ENCODE measurements at places on chromosomes 7 and 10.

DNA sequence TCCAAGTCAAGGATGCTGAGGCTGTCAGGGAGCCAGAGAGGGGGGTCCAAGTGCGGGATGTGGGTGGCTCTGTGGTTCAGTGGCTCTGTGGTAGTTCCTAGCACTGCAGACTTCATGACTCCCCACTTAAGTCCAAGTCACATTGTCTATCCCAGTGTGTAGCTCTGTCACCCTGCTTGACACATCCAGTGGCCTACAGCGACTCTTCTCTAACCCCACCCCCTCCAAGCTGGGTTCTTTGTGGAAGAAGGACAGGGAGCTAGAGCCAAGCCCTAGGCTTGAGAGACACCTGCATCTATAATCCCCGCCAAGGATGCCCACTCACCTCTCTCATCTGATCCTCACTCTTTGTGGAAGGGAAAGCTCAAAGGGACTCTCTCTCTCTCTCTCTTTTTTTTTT lies 57.6 kb downstream of the ADCYAP1R1 start:
- no peak for DNase-seq

DNA sequence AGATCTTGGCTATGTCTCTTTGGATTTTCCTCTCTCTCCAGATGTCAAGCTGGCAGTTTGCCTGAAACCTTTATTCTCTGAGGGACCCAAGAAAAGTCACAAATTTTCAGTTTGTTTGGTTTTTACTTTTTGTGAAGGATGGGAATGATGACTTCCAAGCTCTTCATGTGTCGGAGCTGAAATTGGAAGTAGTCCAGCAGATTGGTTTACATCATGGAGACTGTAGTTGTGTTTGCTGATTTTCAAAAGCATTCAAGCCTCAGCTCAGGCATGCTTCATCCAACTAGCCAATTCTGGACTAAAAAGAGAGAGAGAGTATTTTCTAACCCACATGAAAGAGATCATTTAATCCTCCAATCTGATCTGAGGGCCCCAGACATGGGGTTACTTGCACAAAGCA lies 326.2 kb upstream of the AUTS2 start:
- DNase-seq: no peak

- DNase-seq: no peak
Observed at GRCh38 chr10:15737656-15738055, 17.9 kb upstream of the ITGA8 start.

GRCh38 chr7:121620953-121621606 lies 225.0 kb upstream of the FAM3C start:
- no peak for DNase-seq

GRCh38 chr10:49739426-49739825 lies 22.7 kb downstream of the OGDHL start:
- no peak for DNase-seq

DNA sequence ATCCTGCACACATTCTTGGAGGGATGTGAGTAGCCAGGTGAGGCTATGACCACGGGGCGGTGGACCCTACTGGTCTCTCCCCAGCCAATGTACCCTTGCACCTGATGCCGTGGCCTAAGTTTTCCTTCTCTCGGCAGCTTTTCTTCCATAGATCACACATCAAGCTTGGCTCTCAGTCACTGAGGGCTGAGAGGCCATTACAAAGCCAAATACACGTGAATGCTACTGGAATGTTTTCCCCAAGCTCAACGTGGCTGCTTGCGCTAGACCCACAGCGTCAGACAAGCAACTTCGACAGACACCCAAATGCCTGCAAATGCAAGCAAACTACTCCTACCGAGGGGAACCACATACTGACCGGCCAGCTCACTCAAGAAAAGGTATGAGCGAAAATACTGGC lies 83.1 kb downstream of the PRPF18 start:
- DNase-seq: no peak

DNA sequence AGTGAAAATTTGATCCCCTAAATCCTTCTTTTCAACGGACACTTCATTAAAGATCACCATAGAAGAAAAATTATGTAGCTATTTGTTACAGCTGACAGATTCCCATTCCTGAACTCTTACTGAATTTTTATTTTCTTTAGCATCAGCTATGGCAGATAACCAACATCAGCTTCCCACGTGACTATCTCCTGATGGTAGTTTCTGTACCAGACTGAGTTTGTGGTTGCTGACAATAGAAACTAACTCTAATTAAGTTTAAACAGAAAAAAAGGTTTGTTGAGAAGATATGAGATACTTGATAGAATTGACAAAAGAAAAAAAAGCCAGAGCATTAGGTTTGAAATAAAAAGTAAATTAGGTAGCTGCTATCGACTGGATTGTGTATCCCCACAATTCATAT lies 101.8 kb downstream of the DYNC1I1 start:
- no peak for DNase-seq

DNA sequence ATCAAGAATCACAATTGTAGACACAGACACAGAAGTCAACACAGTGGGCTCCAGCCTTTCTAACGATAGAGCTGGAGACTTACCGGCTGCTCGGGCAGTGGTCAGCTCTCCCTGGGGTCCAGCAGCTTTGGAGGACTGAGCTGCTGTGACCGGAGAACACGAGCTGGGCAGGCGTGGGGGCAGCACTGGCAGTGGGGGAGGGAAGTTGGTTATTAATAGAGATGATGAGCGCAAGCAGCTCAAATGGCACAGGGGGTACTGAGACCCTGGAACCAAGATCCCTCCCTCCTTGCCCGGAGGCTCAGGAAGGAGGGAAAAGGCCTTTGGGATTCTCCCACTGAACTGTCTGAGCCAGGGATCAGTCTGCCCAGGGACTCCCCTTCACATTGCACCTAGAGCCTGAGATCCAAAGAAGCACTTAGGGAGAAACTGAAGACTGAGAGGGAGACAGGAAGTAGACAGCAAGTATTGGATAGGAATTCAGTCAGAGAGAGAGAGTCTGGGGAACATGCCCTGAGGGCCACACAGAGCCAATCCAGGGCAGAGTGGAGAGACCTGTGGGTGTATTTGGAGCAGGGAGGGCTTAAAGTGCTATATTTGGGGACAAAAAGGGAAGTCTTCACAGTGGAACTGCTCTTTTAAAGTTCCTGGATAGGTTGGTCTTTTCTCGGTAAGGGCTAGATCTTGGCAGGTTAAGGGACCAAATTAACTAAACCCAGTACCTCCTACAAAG lies at the start of gene MYOZ1:
TSS of gene MYOZ1 (minus strand) at position 147 of the 733 bp plus-strand sequence. CDS start 1,457 bp downstream, outside the sequence.
- no peak for DNase-seq

DNA sequence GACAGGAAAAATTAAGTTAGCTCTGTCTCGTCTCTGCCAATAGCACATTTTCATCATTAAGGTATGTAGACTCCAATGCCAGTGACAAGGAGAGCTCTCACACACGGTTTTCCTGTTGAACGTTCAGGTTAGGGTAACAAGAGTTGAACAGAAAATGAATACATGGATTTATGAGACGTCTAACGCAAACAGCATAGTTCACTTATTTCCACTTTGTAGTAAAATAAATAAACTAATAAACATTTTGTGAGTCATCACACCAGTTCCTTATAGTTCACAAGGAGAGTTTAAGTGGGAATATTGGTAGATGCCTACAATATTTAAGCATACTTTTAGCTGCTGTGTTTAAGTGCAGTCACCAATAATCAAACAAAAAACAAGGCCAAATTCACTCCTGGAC lies 21.1 kb downstream of the DRGX start:
- no peak for DNase-seq

DNA sequence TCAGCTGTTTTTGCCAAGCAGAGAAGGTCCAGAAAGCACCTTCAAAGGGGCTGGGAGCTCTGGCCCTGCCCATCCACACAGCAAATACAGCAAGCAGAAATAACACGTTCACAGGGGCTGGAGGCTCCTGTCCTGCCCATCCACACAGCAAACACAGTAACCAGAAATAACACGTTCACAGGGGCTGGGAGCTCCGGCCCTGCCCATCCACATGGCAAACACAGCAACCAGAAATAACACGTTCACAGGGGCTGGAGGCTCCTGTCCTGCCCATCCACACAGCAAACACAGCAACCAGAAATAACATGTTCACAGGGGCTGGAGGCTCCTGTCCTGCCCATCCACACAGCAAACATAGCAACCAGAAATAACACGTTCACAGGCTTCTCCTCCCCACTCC lies 558.1 kb downstream of the PTPRN2 start:
- DNase-seq: no peak

- DNase-seq: no peak
Observed at GRCh38 chr7:53315981-53316380, 280.5 kb downstream of the POM121L12 start.

DNA sequence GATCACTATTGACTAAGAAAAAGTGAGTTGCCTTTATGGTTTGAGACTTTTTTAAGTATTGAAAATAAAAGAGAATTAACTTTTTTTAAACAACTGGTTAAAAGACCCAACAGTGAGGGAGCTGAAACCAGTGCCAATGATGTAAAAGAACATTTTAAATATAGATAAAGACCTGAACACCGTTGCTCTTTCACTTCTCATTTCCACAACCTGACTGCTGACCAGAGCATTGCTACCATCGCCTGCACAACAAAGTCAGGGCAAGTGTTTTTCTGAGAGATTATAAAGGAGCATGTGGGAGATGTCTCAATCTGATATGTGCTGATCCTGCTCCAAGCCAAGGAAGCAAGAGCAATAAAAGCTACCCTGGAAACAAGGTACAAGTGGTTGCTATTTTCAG lies 34.7 kb downstream of the IMMP2L start:
- no peak for DNase-seq

DNA sequence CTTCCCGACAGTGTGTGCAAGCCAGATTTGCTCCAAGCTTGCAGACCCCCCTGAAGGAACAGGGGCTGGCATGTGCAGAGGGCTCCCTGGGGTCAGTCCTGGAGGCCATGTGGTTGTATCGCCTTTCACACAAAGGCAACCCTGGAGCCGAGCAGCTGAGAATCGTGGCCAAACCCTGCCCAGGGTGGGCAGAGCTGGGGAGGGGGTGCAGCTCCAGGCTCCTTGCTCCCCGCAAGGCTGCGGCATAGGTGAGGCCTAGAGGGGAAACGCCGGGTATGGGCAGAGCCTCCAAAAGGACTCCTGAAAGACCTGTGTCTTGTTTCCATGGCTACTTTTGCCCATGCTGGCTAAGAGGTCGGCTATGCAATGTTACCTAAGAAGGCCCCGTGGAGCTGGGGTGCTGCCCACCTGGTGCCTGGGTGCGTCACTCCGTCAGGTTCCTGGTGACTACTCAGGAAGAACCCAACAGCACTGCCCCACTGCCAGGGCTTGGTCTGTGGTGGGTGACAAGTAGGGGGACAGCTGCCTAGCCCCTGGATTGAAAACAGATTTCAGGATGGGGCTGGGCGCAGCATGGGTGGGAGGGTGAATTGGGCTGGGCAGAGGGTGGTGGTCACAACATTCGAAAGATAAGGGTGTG lies 171.0 kb upstream of the SHH start:
- no peak for DNase-seq

GRCh38 chr10:108078263-108078662 lies 913.8 kb upstream of the SORCS1 start:
- DNase-seq: no peak

DNA sequence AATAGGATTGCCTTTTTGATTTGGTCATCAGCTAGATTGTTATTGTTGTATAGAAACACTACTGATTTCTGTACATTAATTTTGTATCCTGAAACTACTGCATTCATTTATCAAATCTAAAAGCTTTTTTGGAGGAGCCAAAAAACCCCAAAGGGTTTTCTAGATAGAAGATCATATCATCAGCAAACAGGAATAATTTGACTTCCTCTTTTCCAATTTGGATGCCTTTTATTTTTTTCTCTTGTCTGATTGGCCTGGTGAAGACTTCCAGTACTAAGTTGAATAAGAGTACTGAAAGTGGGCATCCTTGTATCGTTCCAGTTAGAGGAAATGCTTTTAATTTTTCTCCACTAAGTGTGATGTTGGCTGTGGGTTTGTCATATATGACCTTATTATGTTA lies 10.6 kb upstream of the ENTPD7 start:
- no peak for DNase-seq

DNA sequence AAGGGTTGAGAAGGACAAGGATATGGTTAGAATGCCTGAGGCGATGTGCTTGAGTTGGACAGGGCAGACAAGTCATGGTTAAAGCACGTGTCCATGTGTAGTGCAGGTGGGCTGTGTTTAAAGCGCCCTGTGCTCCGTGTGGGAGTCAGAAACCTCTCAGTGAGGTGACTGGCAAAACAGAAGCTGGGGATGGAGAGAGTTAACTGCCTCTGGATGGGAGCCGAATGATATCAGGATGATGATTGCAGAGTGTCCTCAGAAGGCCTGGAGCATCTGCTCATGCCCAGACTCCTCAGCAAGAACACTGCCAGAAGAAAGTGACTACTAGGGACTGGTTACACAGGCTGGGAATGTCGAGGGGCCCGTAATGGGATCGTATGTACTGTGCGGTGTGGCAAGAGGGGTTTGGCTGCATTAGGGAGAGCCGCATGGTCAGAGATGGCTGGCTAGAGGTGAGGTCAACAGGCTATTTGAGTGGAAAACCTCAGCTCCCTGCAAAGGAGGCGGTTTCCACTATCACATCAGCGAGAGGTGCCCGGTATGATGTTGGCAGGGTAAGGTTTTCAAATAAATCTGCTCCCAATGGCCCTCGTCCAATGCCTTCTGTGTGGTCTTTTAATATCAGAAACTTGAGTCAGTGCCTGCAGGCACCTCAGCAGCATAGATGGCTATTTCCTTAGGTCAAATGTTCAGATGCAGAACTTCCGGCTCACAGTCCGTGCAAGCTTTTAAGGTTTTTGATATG lies 26.1 kb upstream of the MRC1 start:
- no peak for DNase-seq

DNA sequence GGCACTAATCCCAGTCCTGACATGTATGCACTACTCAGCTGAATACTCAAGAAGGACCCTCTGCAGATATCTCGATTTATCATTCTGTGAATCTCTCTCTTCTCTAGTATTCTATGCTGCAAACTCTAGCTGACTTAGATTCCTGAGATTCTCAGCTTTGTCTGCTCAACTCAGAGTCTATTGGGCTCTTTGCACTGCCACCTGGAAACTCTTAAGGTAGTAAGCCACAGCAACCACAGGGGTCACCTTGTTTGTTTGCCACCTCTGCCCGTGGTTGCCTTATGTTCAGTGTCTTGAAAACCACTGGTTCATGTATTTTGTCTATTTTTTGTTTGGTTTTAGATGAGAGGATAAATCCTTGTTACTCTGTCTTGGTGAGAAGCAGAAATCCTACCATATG lies 72.9 kb downstream of the SP8 start:
- no peak for DNase-seq

- no peak for DNase-seq
Observed at GRCh38 chr7:2802504-2803341, 41.4 kb downstream of the GNA12 start.

DNA sequence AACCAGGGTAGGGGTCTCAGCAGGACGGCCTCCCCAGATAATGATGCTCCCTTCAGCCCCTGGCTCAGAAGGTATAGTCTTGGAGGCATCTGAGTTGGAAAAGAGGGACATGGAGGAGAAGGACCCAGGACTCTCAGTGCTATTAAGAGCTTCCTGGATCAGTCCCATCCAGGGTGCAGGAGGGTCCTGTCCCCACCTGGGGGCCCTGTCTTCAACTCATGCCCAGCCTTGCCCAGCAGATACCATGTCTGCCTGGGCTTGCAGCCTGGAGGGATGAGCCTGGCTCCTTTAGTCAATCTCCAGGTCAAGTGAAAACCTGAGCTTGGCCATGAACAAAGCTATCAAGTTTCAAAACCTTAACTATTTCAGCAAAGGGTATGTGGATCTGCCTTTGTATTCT lies 67.6 kb downstream of the PRTFDC1 start:
- DNase-seq: no peak
